ENCODE measurements at places on chromosomes 3 and 15. TPM values are rescaled to one million over a fixed set of nuclear protein-coding genes. Genes with fewer than 3 reads are reported as not detected.

The GPR156 gene
- total RNA-seq = 0.85 TPM

The FSIP1 gene
- total RNA-seq = 0.38 TPM

The CLDN11 gene
- total RNA-seq = 12.4 TPM

The ARNT2 gene
- 9.9 TPM for total RNA-seq

The DAZL gene
- total RNA-seq = not detected

The SI gene
- total RNA-seq = not detected

The SPTSSB gene
- total RNA-seq = not detected

The PDIA3 gene
- total RNA-seq = 518 TPM

The PCOLCE2 gene
- 21.2 TPM for total RNA-seq

The IL20RB gene
- 0.61 TPM for total RNA-seq

The GOLGA6L7 gene
- total RNA-seq = not detected

The SYNM gene
- total RNA-seq = 15.3 TPM

The SHF gene
- total RNA-seq = 5.5 TPM

The PPCDC gene
- 13.2 TPM for total RNA-seq

The PAQR5 gene
- total RNA-seq = 15.7 TPM

The ARGFX gene
- not detected for total RNA-seq

The GRM7 gene
- 0.50 TPM for total RNA-seq

The TP63 gene
- total RNA-seq = 2.7 TPM

The TEX55 gene
- total RNA-seq = not detected

The LSAMP gene
- total RNA-seq = 27.6 TPM

The RLBP1 gene
- not detected for total RNA-seq

The RUVBL1 gene
- 33.1 TPM for total RNA-seq

The CLDND1 gene
- total RNA-seq = 83.7 TPM

The PCSK6 gene
- total RNA-seq = 7.7 TPM

The GATA2 gene
- total RNA-seq = 16.5 TPM

The XCR1 gene
- total RNA-seq = 0.44 TPM

The CCNB2 gene
- 11.0 TPM for total RNA-seq

The SPINK8 gene
- not detected for total RNA-seq

The CYP8B1 gene
- total RNA-seq = not detected

The GRAMD2A gene
- total RNA-seq = 20.7 TPM

The LRRC31 gene
- total RNA-seq = 0.29 TPM

The C2CD4B gene
- total RNA-seq = 4.2 TPM

The TNK2 gene
- total RNA-seq = 58.7 TPM

The CAMK2N2 gene
- total RNA-seq = 0.34 TPM

The TLE3 gene
- 48.2 TPM for total RNA-seq

The COL7A1 gene
- total RNA-seq = 7.2 TPM

The SMAD6 gene
- total RNA-seq = 110 TPM

The PHLDB2 gene
- total RNA-seq = 38.0 TPM

The UTS2B gene
- 0.41 TPM for total RNA-seq

The TMEM108 gene
- total RNA-seq = 19.3 TPM

The ADGRG7 gene
- not detected for total RNA-seq

The RTP1 gene
- total RNA-seq = not detected

The MAGI1 gene
- 31.6 TPM for total RNA-seq

The CPNE9 gene
- not detected for total RNA-seq

The FGF12 gene
- 3.6 TPM for total RNA-seq

The NR2E3 gene
- total RNA-seq = 0.61 TPM

The ARL8B gene
- 93.9 TPM for total RNA-seq

The CAV3 gene
- total RNA-seq = 0.37 TPM

All from left lung (tissue), 14 donors.